Adrenal gland (tissue), 19 donors: ENCODE measurements at places on chromosomes 13 and 19. TPM values are rescaled to one million over a fixed set of nuclear protein-coding genes. Genes with fewer than 3 reads are reported as not detected.

- H3K4me1 ChIP-seq: no peaks in the 10 kb centered on the region
- H3K36me3 ChIP-seq: no peaks in the 10 kb centered on the region
- no peak overlapping the region for H3K4me3 ChIP-seq
- H3K27ac ChIP-seq: no peak overlapping the region
These were observed 21.1 kb upstream of the CCDC97 start for GRCh38 chr19:41288673-41289530.

DNA sequence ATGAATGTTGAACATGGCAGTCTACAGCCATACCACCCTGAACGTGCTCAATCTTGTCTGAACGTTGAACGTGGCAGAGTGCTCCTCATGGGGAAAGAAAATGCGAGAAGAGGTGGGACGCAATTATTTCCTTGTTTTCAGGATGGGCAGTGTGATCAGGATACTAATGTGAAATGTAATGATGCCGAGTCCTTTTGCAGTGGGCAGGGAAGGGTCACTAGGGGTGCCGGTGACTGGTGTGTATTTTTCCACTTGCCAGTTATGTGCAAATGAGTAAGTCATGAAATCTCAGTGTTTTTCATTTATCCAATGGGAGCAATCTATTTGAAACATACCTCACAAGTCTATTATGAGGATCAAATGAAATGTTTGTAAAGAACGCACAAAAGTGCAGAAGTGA lies 84.8 kb downstream of the LNX2 start:
- no peak overlapping the region for H3K4me3 ChIP-seq
- DNase-seq: no peak
- no peaks in the 10 kb centered on the region for H3K36me3 ChIP-seq
- H3K27ac ChIP-seq: no peak overlapping the region
- H3K27me3 ChIP-seq: no peaks in the 10 kb centered on the region

DNA sequence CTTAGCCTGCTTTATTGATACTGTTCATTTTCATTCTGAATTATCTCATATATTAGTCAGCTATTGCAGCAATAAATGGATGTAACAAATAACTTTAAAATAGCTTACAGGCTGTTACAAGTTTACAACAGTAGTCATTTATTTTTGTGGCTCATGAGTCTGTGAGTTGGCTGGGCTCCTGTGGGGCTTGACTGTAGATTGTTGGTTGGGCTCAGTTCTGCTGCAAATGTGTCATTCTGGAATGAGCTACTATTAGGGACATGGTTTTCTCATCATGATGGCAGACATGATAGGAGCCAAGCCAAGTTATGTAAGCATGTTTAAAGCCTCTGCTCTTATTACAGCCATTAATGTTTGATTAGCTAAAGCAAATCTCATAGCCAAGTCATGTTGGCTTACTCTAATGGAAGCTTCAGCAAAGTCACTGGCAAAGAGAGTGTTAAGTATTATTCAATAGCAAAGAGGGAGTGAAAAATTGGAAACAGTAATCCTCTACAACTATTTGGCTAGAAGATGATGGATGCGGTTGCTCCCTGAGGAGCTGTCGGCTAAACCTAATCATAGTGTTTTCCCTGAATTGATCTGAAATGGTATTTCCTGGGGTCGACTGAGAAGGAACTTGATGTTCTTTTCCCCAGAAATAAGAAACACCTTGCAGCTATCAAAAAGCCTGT lies 391.3 kb downstream of the TDRD3 start:
- no peak overlapping the region for H3K4me3 ChIP-seq
- H3K36me3 ChIP-seq: no peaks in the 10 kb centered on the region
- H3K27ac ChIP-seq: no peak overlapping the region
- no peaks in the 10 kb centered on the region for H3K27me3 ChIP-seq
- no peaks in the 10 kb centered on the region for H3K4me1 ChIP-seq

- peaks cover 4% of the 10 kb centered on the region for H3K4me1 ChIP-seq
- H3K27ac ChIP-seq: no peak overlapping the region
- no peaks in the 10 kb centered on the region for H3K27me3 ChIP-seq
These were observed 840 bp downstream of the SYCE2 start for GRCh38 chr19:12918253-12918652.

DNA sequence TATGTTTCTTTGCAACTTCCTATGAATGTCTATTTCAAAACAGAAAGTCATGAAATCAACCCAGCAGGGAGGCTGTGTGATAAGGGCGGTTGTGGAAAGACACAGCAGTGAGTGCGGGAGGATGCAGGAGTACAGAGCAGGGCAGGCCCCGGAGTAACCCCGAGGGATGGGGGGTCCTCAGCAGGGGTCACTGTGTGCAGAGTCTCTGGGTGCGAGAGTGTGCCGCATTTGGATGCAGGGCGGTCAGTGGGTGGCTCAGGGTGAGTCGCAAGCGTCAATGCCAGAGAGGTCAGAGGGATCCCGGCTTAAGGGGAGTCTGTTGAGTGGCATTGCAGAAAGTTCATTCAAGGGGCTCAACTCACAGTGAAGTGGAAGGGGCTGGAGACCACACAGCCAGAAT lies 147.8 kb downstream of the STK24 start:
- no peak for DNase-seq
- H3K27me3 ChIP-seq: no peaks in the 10 kb centered on the region
- no peaks in the 10 kb centered on the region for H3K36me3 ChIP-seq
- no peak overlapping the region for H3K4me3 ChIP-seq
- no peak overlapping the region for H3K27ac ChIP-seq
- no peaks in the 10 kb centered on the region for H3K4me1 ChIP-seq

DNA sequence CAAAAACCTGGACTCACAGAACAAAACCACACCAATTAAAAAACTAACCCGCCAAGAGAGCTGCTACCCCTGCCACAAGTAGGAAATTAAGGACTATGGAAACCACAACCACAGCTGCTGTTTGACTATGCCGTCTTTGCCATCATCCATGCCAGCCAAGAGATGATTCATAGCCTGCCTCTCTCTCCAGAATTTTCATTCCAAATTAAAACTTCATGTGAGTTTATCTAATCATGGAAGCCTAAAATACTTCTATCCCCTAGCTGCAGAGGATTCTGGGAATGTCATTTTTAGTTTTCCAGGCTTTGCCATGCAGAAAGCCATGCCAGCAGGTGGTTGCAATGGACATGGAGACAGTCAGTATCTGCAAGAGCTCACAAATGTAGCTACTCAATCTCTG lies 27.6 kb upstream of the GTF2F2 start:
- no peak overlapping the region for H3K4me3 ChIP-seq
- DNase-seq: no peak
- H3K27me3 ChIP-seq: no peaks in the 10 kb centered on the region
- H3K27ac ChIP-seq: no peak overlapping the region

- no peak overlapping the region for H3K4me3 ChIP-seq
- no peak for DNase-seq
- H3K4me1 ChIP-seq: no peaks in the 10 kb centered on the region
- H3K36me3 ChIP-seq: no peaks in the 10 kb centered on the region
- H3K27ac ChIP-seq: no peak overlapping the region
These were observed 66.6 kb downstream of the RUBCNL start for GRCh38 chr13:46320406-46320805.

DNA sequence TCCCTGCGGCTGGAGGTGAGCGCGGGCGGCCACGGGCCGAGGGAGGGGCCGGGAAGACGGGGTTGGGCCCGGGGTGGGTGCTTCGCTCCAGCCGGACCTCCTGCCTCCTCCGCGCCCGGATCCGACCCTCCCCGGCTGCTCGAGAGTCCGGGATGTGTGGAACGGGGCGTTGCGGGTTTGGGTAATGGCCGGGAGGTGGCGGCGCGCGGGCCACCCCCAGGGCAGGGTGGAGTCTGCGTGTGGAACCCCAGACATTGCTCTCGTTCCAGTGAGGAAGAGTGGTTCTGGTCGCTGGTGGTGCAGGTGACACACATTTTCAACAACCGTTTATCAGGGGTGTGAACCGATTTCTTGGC lies 38.8 kb downstream of the ARHGEF7 start:
- H3K27ac ChIP-seq: peak overlapping the region; percentile 93
- H3K4me3 ChIP-seq: peak overlapping the region; percentile 50
- H3K36me3 ChIP-seq: no peaks in the 10 kb centered on the region
- no peaks in the 10 kb centered on the region for H3K27me3 ChIP-seq

GRCh38 chr13:32674503-32674902 lies 88.3 kb downstream of the PDS5B start:
- H3K36me3 ChIP-seq: no peaks in the 10 kb centered on the region
- no peak for DNase-seq
- H3K27ac ChIP-seq: no peak overlapping the region
- no peaks in the 10 kb centered on the region for H3K27me3 ChIP-seq

DNA sequence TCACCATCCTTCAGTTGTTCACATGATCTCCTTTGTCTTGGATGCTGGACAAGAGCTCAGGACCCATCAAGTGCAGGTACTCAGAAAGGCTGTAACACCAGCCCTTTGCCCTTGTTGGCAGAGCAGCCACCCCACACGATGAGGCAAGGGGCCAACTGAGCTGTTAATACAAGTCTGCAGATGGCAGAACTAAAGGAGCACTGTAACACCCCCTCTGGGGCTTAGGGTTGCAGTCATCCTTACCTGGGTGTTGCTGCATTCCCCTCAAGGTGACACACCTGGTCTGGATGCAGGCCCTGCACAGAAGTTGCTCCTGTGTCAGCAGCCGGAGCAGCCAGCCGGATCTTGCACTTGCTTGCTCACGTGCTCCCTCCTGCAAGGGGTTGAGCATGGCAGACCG lies 52.0 kb downstream of the STARD13 start:
- H3K27ac ChIP-seq: no peak overlapping the region
- no peak for DNase-seq
- peaks cover 41% of the 10 kb centered on the region for H3K4me1 ChIP-seq
- H3K4me3 ChIP-seq: no peak overlapping the region
- H3K36me3 ChIP-seq: no peaks in the 10 kb centered on the region

GRCh38 chr13:99295488-99296252 lies 11.5 kb downstream of the GPR183 start:
- no peaks in the 10 kb centered on the region for H3K27me3 ChIP-seq
- no peak overlapping the region for H3K4me3 ChIP-seq
- no peaks in the 10 kb centered on the region for H3K4me1 ChIP-seq

- no peak overlapping the region for H3K27ac ChIP-seq
- no peak for DNase-seq
- H3K4me3 ChIP-seq: no peak overlapping the region
- no peaks in the 10 kb centered on the region for H3K4me1 ChIP-seq
- no peaks in the 10 kb centered on the region for H3K27me3 ChIP-seq
These were observed 235.9 kb downstream of the NHLRC3 start for GRCh38 chr13:39273953-39274738.

- no peak overlapping the region for H3K4me3 ChIP-seq
- no peak overlapping the region for H3K27ac ChIP-seq
- H3K36me3 ChIP-seq: no peaks in the 10 kb centered on the region
- DNase-seq: no peak
- no peaks in the 10 kb centered on the region for H3K27me3 ChIP-seq
These were observed 217.1 kb downstream of the PCCA start for GRCh38 chr13:100306030-100306429.

DNA sequence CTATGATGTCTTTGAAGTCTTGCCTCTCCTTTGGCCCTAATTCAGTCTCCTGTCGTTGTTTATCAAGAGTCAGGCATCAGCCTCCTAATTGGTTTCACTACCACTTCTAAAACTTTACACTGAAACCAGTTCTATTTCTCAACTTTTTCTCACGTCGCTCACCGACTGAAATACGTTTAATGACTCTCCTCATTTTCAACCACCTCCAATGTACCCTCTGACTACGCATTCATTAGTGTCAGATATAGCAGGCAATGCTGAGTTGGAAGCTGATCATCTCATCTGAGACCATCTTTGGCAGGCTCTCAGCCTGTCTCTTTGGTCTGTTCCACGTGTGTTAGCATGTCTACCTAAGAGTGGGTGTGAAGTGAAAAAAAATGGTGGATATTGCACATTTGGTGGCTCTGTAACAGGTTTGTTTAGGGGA lies 128.1 kb downstream of the KL start:
- H3K4me1 ChIP-seq: peaks cover 7% of the 10 kb centered on the region
- no peak overlapping the region for H3K27ac ChIP-seq
- H3K27me3 ChIP-seq: no peaks in the 10 kb centered on the region
- H3K36me3 ChIP-seq: peaks cover 5% of the 10 kb centered on the region
- H3K4me3 ChIP-seq: no peak overlapping the region

DNA sequence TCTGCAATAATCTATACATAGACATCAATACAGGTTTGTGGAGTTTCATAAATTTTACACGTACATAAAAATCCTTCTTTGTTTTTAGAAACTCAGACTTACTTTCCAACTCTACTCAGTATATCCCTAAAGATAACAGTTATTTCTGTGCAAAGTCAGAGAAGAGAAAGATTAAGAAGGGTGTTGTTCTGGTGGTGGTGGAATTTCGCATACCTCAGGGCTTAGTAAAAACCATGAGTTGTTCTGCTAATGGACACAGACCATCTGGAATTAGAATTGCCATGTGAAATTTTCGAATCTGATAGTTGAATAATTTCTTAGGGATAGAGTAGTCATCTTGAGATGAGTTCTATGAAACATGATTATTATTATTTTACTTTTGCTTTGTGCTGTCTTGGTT lies 102.7 kb downstream of the ZAR1L start:
- no peak overlapping the region for H3K27ac ChIP-seq
- H3K36me3 ChIP-seq: no peaks in the 10 kb centered on the region
- no peak for DNase-seq
- H3K27me3 ChIP-seq: no peaks in the 10 kb centered on the region
- H3K4me1 ChIP-seq: no peaks in the 10 kb centered on the region
- no peak overlapping the region for H3K4me3 ChIP-seq

GRCh38 chr13:109220631-109221030 lies 565.8 kb downstream of the IRS2 start:
- H3K27me3 ChIP-seq: no peaks in the 10 kb centered on the region
- H3K4me1 ChIP-seq: no peaks in the 10 kb centered on the region
- H3K4me3 ChIP-seq: no peak overlapping the region
- no peak for DNase-seq
- no peaks in the 10 kb centered on the region for H3K36me3 ChIP-seq

GRCh38 chr13:103250071-103250470 lies 183.9 kb upstream of the SLC10A2 start:
- no peaks in the 10 kb centered on the region for H3K4me1 ChIP-seq
- no peak overlapping the region for H3K4me3 ChIP-seq
- H3K27ac ChIP-seq: no peak overlapping the region
- DNase-seq: no peak

GRCh38 chr13:64930636-64931035 lies 2299.5 kb downstream of the PCDH9 start:
- no peak overlapping the region for H3K27ac ChIP-seq
- no peaks in the 10 kb centered on the region for H3K27me3 ChIP-seq
- no peaks in the 10 kb centered on the region for H3K4me1 ChIP-seq

GRCh38 chr13:87536899-87537298 lies 134.3 kb upstream of the SLITRK5 start:
- H3K36me3 ChIP-seq: no peaks in the 10 kb centered on the region
- no peaks in the 10 kb centered on the region for H3K27me3 ChIP-seq
- H3K4me3 ChIP-seq: no peak overlapping the region
- no peak for DNase-seq
- no peak overlapping the region for H3K27ac ChIP-seq

DNA sequence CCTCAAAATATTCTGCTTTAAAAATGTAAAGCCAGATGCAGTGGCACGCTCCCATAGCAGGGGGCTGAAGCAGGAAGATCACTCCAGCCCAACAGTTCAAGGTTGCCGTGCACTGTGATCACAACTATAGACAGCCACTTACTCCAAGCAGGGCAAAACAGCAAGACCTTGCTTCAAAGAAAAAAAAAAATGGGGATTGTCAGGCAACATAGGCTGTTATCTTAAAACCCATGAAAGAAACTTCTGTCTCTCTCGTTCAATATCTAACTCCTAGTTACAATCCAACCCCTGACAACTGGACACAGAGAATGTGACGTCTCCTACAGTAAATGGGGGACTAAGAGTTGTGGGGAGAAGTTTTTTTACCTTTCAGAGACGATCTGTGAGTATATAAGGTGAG lies 17.4 kb downstream of the ELF1 start:
- no peaks in the 10 kb centered on the region for H3K36me3 ChIP-seq
- H3K27ac ChIP-seq: no peak overlapping the region
- H3K27me3 ChIP-seq: no peaks in the 10 kb centered on the region
- no peak overlapping the region for H3K4me3 ChIP-seq

The SIGLEC11 gene
- 12.8 TPM for total RNA-seq

The DAND5 gene
- 1.6 TPM for total RNA-seq

The TNFSF9 gene
- 0.75 TPM for total RNA-seq

The CEACAM20 gene
- total RNA-seq: not detected

The KIR2DL1 gene
- total RNA-seq: not detected
